ENCODE measurements at places on chromosomes 6 and 20.

GRCh38 chr6:161303628-161304340 is 29.9 kb upstream of the AGPAT4 start:
- no peak for DNase-seq

- no peak for DNase-seq
Observed at GRCh38 chr20:62644044-62644795, 1.9 kb downstream of the SLCO4A1 start.

- no peak for DNase-seq
Observed at GRCh38 chr20:23654000-23654399, 16.2 kb upstream of the CST3 start.

DNA sequence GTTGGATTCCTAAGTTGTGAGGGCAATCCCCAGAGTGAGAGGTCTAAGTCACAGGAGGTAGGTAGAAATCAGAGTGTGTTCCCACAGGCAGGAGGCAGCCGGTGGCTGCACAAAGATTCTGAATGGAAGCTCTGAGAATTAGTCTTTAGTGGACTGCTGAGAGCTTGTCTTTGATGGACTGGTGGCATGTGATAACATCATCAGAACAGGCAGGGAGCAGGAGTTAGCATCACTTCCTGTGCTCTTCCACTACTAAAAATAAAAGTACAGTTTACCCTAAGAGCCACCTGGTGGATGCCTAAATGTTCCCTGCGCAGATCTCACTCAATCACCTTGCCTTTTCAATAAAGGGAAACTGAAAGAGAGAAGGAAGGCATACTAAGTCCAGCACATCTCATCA is 294.6 kb upstream of the POU3F2 start:
- no peak for DNase-seq

GRCh38 chr6:2166717-2167116 is 78.7 kb downstream of the GMDS start:
- DNase-seq: no peak

GRCh38 chr6:170258407-170258806 is 32.5 kb downstream of the DLL1 start:
- DNase-seq: no peak

DNA sequence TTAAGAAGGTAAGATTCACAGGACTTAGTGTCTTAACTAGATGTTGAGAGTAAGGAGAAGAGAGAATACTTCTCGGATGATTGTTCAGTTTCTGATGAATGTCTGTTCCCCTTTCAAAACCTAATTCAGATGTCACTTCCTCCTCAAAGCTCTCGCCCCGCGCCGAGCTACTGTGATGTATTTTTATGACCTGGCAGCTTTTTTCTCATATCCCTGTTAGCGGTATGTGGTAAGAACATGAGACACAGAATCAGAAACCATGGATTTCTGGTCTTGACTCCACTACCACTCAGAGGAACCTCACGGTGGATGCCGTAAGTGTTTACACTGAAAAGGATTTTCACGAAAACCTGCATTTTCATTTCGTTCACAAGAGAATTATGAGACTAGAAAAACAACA is 48.4 kb downstream of the CEP43 start:
- no peak for DNase-seq

- no peak for DNase-seq
Observed at GRCh38 chr20:44624152-44624551, 27.3 kb downstream of the ADA start.

DNA sequence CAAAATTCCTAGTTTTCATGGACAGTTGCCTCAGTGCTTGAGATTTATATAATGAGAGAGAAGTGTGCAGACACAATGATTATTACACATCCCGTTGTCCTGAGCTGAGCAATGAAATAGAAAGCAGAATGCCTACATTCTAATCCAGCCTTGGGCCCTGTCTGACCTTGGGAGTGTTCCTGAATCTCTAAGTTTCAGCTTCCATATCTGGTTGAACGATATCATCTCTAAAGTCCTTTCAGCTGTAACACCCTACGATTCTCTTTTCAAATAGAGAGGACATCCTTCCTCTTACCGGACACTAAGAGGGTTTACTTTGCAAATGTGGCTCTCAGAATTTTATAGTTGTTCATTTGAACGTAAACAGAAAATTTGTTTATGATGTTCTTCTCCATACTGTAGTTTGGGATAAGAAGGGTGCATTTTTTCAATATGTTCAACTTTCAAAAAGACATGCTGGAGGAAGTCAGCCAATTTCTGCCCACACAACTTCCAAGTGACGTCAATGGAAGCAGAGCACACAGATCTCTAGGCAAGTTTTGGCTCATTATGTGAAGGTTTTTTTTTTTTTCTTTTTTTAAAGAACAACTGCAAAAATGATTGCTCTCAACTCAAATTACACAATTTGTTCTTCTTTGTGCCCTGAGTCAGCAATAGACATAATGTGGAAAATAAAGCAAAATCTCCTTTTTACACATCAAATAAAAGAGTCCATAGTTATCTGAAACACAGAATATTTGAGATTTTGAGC is 50.4 kb downstream of the PDE7B start:
- no peak for DNase-seq

- DNase-seq: no peak
Observed at GRCh38 chr6:105790635-105791034, 295.5 kb upstream of the PRDM1 start.

GRCh38 chr6:54248319-54248718 is 59.9 kb upstream of the TINAG start:
- DNase-seq: no peak

GRCh38 chr6:7451326-7451725 is 61.7 kb downstream of the RIOK1 start:
- DNase-seq: no peak

Data from stimulated activated CD8-positive, alpha-beta memory T cell treated with anti-CD3 and anti-CD28 coated beads, Interleukin-4, amount 100 ng/mL, for 1 hour (primary cell).